Cardiac muscle cell (in vitro differentiated cells and primary cell): ENCODE measurements at places on chromosomes 11 and 22.

GRCh38 chr11:45141171-45141570 lies 5.3 kb upstream of the PRDM11 start:
- no peak for DNase-seq

GRCh38 chr11:114179234-114179941 lies 116.8 kb upstream of the NNMT start:
- peak; percentile 99 for DNase-seq

- DNase-seq, result peak; percentile 43
Observed at GRCh38 chr11:62732830-62733229, 4.5 kb downstream of the TTC9C start.

GRCh38 chr22:24564376-24565058 lies 8.7 kb downstream of the SNRPD3 start:
- peak; percentile 79 for DNase-seq

GRCh38 chr22:40194656-40195055 lies 16.9 kb downstream of the TNRC6B start:
- DNase-seq, result no peak

- peak; percentile 98 for DNase-seq
Observed at GRCh38 chr11:26331911-26332571, at the start of gene ANO3. TSS of gene ANO3 (plus strand) at chr11:26332130. CDS start at chr11:26332276, 146 bp downstream.
